ENCODE measurements at places on chromosomes 2 and 18. TPM values are rescaled to one million over a fixed set of nuclear protein-coding genes. Genes with fewer than 3 reads are reported as not detected.

Gene PIEZO2
- 1.3 TPM for total RNA-seq

Gene ABHD1
- total RNA-seq = 1.2 TPM

Gene TTC31
- total RNA-seq = 16.6 TPM

Gene GYPC
- not detected for total RNA-seq

Gene CNGA3
- not detected for total RNA-seq
